ENCODE measurements at places on chromosomes 16 and 17.

DNA sequence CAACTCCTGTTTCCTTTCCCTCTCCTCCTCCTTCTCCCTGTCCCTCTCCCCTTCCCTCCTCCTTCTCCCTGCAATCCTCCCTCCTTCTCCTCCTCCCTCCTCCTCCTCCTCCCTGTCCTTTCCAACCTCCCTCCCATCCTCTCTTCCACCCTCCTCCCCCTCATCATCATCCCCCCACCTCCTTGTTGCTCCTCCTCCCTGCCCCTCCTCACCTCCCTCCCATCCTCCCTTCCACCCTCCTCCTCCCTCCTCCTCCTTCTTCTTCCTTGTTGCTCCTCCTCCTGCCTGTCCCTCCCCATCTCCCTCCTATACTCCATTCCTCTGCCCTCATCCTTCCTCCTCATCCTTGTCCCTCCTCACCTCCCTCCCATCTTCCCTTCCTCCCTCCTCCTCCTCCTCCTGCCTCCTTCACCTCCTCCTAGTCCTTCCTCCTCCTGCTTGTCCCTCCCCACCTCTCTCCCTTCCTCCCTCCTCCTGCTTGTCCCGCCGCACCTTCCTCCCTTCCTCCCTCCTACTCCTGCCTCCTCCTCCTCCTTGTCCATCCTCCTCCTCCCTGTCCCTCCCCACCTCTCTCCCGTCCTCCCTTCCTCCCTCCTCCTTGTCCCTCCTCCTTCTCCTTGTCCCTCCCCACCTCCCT lies 222.5 kb downstream of the IRF8 start:
- DNase-seq: no peak

DNA sequence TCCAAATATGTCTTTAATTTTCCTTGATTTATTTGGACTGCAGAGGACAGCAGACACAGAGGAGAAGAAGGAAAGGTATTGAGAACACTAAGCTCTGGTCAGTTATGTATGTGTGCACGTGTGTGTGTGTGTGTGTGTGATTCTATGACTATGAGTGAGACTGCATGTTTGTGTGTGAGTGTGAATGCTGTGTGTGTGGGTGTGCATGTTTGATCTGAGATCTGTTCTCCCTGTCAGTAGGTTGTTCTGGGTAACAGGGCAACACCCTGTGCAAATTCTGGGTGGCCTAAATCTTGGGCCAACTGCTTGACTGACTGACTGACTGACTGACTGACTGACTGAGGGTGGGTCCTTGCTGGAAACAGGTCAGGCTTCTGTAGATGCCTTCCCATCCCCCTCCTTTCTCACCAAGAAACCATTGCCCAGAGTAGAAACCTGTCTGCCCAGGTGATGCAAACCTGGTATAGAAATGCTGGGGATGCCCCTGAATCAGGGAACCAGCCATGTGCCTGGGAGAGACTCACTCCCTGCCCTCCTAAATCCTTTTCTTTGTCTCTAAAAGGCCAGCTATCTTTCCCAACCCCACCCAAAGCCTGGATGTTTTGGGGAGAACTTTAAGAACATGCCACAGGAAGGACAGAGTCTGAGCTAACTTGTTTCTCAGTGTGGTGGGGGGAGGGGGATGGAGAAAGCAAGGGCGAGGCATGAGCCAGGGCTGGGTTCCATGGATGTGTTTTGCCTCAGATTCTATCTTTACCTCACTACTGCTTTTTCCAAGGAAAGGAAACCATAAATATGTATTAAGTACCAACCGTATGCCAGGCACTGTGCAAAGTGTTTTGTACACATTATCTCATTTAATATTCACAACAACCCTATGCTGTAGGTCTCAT lies 4.5 kb upstream of the NR1D1 start:
- no peak for DNase-seq

DNA sequence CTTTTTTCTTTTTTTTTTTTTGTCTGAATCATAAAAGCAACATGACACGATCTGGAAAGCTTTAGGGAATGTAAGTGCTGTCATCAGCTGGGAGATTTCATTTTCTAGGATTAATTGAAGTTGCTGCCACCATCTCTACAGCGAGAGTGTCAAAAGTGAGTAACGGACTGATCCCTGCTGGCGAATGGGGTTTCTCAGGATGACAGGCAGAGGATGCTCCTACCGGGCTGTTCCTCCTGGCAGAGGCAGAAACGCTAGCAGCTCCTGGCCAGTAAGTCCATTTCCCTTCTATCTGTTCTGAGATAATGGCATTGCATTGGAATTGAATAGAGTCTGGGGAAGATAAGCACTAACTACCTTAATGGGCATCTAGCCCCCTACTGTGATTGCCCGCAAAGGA lies 80.5 kb upstream of the KIFC3 start:
- no peak for DNase-seq

- no peak for DNase-seq
These were observed 61.0 kb upstream of the RBL2 start for GRCh38 chr16:53372992-53373871.

- DNase-seq: no peak
These were observed 6.3 kb upstream of the XPO6 start for GRCh38 chr16:28218109-28218508.

GRCh38 chr17:81093619-81094508 lies 58.9 kb downstream of the BAIAP2 start:
- DNase-seq: no peak
